ENCODE measurements at places on chromosomes 13 and 19.

GRCh38 chr19:57421037-57421436 is 10.1 kb downstream of the ZNF17 start:
- no peak for DNase-seq

GRCh38 chr13:110300090-110300815 is 6.7 kb downstream of the COL4A1 start:
- no peak for DNase-seq

DNA sequence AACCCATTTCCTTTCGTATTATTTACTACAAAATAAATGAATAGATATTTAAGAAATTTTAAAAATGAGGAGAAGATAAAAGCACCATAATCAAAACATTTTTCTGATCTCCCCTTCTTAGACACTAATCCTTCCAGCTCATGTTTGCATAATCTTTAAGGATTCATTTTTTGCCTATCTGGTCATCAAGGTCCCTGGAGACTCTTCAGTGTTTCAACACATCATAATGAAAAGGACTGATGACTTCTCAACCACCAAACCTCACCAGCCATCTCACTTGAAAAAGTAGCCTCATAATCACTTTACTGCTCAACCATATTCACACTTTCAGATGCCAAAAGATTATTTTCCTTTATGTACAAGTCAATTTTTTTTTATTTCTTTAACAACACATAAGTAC is 80.1 kb downstream of the DCLK1 start:
- no peak for DNase-seq

- no peak for DNase-seq
Measured at GRCh38 chr13:35699825-35700510, 223.5 kb upstream of the MAB21L1 start.
